Sigmoid colon (tissue), 7 donors: ENCODE measurements at places on chromosomes 3 and 15.
A peak's percentile ranks its signal among the peaks of the same experiment; 100 is the strongest.

DNA sequence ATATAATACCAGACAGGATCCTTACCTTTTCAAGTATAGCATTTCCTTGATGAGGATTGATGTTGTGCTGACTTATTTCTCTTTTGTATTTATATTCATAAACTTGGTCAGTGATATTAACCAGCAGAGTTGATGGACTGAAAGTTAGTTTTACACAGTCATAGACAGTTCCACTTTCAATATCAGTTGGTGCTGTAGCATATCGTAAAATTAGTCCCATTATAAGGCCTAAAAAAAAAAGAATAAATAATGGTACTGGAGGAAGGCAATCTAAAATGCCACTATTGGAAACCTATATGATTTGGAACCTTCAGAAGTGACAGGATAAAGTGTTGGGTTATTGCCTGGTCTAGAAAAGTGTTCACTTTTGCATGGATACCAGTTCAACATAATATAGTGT, 16.3 kb downstream of the SLC9A9 start:
- DNase-seq = no peak

DNA sequence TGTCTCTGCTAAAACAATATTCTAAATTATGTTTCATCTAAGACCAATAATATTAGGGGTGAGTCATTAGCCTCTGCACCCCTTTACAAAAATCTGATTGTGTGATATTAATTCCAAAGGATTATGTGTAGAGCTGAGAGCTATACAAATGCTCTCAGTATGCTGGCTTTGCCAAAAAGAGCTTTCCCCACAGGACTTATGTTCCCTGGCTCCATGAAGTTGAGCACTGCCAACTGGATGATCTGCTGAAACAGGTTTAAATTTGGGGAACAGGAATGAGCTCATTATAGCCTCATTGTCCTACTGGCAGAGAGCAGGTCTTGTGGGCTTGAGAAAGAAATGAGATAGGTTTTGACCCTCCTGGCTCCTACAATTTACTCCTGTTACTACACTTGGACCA, 347.8 kb upstream of the LMCD1 start:
- DNase-seq = no peak

- DNase-seq = peak; percentile 72
Measured at GRCh38 chr3:33277193-33277882, at the start of gene FBXL2. Gene FBXL2 (plus strand): TSS chr3:33277442. CDS start chr3:33277513, 71 bp downstream.

DNA sequence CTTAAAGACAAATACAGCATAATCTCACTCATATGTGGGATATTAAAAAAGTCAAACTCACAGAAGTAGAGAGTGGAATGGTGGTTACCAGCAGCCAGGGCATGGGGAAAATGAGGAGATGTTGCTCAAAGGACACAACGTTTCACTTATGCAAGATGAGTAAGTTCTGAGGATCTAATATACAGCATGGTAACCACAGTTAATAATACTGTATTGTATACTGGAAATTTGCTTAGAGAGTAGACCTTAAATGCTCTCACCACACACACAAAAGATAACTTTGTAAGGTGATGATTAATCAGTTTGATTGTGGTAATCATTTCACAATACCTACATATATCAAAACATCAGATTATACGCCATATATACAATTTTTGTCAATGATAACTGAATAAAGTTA, 60.0 kb downstream of the MYH15 start:
- DNase-seq = no peak

DNA sequence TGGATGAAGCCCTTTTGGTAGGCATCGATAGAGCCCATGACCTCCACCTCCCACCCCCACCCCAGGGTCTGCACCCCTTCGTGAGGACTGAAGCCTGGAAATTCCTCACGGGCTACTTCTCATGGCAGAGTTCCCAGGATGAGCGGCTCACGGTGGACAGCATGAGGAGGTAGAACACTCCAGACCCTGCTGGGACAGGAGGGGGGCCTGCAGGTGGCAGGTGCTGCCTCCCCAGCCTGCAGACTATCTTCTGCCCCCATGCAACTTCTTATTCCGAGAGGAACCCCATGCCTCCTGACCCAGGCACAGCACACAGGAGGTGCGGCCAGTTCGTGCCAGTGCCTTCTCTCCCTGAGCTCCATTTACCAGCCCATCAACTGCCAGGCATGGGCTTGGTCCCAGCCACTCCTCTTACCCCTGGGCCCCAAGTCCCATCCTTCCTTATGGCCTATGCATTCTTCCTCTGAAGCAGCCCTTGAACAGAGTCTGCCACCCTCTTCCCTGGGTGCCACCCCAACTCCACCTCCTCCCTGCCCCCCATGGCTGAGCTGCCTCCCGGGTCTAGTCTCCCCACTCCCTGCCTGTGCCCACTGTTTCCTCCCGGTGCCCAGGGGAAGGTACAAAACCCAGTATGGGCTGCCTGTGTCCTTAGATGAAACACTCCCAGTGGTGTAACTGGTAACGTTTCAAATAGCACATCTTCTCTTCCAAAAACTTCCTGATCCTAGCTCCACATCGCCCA, 8.4 kb downstream of the TBC1D21 start:
- DNase-seq = no peak

DNA sequence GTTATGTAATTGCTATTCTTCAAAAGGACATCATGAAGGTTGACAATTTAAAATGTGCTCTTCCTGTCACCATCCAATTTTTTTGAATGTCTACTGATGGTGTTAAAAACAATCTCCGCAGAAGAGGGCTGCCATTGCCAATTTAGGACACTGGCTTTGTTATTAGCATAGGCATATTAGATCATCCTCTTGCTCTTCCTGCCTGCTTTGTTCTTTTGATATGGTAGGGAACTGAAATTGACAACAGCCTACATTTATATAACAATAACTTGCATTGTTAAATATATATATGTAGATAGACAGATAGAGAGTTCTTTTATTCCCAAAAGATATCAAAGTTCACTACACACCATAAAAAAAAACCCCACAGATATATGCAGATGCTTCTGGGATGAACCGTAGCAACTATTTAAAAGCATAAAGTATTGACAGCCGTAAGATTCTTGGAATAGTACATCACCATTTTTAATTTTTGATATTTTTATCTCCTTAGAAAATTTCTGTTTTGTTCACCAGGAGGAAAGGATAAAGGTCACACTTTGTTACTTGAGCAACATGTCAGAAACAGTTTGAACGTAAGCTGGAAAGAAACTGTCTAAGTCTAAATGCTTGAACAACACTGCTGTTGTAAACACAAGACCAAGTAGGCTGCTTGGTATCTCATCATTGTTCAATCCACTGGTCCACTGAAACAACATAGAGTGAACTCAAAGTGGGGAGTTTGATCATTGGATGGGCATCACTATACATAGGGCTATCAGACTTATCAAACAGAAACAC, 66.5 kb downstream of the MDFIC2 start:
- DNase-seq = no peak

DNA sequence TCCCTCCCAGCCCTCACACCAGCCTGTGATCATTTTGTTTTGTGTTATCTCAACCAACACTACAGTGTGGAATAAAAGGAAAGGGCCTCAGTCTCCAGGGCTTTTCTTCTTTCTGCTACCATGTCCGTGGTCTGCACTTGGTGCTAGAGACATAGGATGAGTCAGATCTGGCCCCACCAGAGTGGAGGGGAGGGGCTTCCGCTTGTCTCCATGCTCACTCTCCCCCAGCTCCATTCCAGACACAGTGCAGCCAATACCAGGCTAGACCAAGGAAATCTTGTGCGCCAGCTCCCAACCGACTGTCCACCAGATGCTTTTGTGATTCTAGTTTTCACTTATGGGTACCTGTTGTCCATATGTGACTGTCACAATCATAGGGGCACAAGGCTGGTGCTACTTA, 51.9 kb upstream of the TMEM115 start:
- no peak for DNase-seq

DNA sequence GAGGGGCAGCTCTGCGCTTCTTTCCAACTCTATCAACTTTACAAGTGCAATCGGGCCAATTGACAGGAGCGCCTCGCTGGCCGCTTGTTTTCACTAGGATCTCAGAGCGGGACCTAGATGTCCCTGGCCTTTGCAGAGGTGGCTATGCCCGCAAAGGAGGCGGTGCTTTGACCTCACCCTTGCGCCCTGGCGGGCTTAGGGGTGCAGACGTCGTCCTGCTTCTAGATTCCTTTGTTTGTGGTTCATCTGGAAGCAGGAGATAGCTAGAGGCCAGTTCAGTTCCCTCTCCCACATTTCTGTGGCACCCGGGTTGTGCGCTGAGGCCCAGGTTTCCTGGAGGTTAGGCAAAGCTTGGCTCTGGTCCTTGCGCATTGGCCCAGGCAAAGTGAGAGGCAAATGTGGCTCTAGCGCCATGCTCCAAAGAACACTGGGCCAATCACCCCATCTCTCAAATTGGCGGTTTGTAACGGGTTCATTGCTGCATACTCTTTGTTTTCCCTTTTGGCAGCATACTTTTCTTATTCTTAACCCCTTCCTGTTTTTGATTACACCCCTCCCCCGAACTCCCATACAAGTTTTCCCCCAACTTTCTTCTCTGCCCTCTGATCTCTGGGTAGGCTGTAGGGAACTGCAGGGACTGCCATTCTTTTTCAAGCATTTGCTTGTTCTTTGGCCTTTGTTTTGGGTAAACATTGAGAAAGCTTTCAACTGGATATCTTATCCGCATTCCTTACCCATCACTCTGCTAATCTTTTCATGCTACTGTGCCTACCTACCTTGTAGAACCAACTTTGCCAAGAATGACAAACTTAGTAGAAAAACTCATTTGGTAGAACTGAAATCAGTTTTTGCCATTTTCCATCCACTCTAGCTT, 1.4 kb downstream of the PPM1L start:
- peak; percentile 65 for DNase-seq
